H9 (cell line): ENCODE measurements at places on chromosomes 3 and 15. TPM values are rescaled to one million over a fixed set of nuclear protein-coding genes. Genes with fewer than 3 reads are reported as not detected.
A peak's percentile ranks its signal among the peaks of the same experiment; 100 is the strongest.

Gene GOLGA8M
- not detected in 2 replicates for total RNA-seq

Gene SCAANT1
- not detected in 2 replicates for total RNA-seq

Gene SMCO1
- not detected in 2 replicates for total RNA-seq

Gene PLA2G4B
- total RNA-seq: 3.7 and 6.3 TPM in 2 replicates

Gene XCR1
- not detected in 2 replicates for total RNA-seq

Gene CCDC54
- total RNA-seq: not detected in 2 replicates

Gene FBXW12
- total RNA-seq: 0.59 and 0.74 TPM in 2 replicates

Gene IP6K1
- total RNA-seq: 42.0 and 42.2 TPM in 2 replicates

- DNase-seq: no peak
Observed at GRCh38 chr3:111068574-111068973, 3.0 kb upstream of the NECTIN3 start.

GRCh38 chr3:72582211-72582878 is 265.9 kb downstream of the SHQ1 start:
- no peak for DNase-seq

GRCh38 chr15:23734862-23735261 is 47.8 kb upstream of the NDN start:
- DNase-seq: no peak

DNA sequence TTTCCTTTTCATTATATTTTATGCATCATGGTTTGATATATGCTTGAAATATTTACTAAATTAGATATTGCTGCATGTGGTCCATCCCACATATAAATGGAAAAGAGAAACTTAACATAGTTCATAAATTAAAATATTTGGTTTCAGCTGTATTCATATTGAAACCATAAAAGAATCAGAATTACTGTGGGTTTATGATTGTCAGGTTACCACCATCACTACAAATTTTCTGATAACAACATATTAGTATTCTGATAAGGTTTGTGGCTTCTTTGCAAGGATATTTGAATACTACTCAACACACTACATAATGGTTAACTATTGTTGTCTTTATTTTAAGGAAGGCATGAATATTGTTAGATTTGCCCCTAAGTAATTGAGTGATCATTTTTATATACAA is 235.5 kb downstream of the UBE2E2 start:
- no peak for DNase-seq

GRCh38 chr15:100307241-100308212 is 34.2 kb downstream of the ADAMTS17 start:
- no peak for DNase-seq

DNA sequence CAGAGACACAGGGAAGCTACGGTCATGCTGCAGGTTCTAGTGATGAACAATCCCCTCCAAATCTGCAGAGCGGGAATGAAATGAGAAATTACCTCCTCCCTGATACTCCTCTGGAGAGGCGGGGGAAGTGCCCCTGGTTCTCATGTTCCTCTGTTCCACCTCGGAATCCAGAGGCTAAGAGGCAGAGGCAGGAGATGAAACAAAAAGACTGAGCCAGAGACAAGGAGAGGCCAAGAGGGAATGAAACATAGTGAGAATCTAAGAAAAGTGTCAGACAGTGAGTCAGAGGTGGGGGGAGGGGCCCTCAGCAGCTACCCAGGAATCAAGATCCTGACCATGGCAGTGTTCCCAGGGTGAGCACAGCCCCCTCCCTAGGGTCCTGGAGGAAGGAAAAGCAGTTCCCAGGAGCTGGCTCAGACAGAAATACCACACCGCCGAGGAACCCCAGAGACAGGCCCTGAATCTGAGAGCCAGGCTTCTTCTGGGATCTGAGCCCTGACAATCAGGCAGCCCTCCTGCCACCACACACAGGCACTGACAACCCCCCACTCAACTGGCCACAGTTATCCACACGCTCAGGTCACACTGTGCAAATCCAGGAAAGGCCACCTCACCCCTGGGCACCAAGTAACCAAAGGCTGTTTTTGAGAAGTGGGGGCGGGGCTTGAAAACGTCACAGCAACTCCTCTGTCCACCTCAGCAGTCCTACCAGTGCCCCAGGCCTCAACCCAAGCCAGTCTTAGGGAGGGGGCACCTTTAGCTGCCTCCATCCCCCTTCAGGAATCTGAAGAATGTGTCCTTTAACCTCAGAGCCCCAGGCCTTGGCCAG is 2.4 kb downstream of the CSRNP1 start:
- peak; percentile 72 for DNase-seq

- peak; percentile 47 for DNase-seq
Observed at GRCh38 chr15:79431636-79432344, at the start of gene MINAR1. MINAR1 (plus strand) TSS chr15:79432336; CDS start chr15:79456148, 23,812 bp downstream.

- DNase-seq: no peak
Observed at GRCh38 chr15:62432702-62433398, 267.8 kb upstream of the C2CD4B start.

GRCh38 chr15:56798639-56799038 is 65.3 kb upstream of the ZNF280D start:
- DNase-seq: no peak

DNA sequence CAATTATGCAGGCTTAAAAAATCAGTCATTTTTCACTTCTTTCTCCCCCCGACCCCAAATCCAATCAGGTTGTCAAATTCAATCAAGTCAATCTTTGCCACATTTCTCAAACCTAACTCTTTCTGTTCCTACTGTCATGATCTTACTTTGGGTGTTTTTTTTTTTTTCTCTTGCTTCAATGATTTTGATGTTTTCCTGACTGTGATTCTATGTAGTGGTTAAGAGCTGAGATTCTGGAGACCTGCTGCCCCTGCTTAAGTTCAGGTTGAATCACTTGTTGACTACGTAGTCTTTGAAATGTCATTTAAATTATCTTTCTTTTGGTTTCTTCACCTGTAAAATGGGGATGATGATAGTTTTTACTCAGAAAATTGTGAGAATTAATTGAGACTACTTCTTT is 117.5 kb downstream of the TPRG1 start:
- no peak for DNase-seq

DNA sequence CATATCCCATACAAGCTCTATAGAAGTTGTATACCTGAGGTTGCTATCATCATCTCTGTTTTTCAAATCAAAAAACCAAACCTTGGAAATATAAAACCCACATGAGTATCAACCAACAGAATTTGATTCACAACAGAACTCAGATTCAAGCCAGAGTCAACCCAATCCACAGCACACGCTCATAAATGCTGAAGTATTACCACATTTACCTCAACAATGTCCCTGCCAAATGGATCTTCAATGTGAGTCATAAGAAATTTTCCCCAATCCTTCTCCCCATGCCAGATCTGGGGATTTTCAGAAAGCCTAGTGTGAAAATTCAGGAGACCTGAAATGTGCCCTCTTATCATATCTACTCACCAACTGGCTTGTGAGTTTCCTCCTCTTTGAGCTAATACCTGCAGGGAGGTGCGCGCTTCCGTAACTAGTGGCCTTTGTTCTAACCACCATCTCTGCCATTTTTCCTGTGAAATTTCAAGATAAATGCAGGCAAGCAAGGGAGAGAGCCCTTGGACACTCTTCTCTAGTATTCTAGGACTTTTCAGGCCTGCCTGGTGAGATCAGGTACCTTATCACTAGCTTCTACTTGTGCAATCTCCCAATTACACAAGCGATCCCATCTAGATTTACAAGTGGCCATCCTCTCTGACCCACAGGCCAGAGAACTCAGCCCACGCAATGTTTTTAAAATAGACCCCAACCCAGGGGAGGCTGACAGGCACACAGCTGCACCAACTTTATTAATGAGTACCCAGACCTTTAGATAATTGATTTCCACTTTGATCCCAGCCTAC is 1076.9 kb upstream of the CFAP20DC start:
- DNase-seq: no peak

DNA sequence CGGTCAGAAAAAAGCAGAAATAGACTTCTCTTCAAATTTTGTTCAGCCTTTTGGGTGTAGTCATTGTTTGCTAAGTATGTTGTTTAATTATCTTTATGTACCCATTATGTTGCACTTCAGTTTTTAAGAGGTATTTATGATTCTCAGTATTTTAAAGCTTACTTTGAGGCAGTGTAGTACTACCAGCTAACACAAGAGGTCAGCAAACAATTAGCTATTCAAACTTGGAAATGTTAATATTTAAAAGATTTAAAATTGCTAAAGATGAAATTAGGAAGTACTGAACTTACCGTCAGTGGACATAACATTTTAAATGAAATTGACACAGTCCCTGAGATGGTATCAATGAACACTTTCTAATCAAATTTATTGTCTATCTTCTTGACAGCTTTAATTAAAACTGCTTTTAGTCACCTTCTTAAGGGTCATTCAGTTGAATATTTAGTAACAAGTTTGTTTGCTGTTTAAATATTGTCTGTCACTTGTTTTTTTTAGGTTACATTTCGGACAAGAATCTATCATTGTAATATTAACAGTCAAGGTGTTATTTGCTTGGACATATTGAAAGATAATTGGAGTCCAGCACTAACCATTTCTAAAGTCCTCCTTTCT is 28.1 kb downstream of the NKIRAS1 start:
- no peak for DNase-seq

DNA sequence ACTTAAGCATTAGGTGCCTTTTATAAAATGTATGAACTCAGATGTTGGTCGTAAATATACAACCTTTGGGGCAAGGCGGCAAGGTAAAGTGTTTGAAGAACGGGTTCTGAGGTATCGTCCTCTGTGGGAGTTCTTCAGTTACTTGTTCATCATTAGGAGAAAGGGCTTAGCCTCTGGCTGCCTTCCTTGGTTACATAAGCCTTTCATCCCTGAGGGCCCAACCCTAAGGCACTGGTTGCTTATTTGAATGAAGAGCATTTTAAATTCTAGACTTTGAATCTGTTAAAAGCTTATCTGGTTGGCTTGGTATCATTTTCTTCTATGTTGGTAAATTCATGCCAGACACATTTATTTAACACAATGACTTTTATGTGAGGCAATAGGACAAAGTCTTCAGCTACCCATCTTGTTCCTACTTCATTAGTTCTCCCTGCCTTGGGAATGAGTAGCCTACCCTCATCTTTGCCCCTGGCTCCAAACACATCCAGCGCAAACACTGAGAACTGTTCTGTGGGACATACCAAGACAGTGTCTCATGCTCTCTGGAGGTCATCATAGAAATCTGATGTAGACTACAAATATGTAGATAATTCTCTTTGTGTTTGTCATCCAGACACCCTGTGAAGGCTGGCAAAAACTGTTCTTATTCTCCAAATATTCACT is 12.4 kb upstream of the CCDC80 start:
- no peak for DNase-seq

DNA sequence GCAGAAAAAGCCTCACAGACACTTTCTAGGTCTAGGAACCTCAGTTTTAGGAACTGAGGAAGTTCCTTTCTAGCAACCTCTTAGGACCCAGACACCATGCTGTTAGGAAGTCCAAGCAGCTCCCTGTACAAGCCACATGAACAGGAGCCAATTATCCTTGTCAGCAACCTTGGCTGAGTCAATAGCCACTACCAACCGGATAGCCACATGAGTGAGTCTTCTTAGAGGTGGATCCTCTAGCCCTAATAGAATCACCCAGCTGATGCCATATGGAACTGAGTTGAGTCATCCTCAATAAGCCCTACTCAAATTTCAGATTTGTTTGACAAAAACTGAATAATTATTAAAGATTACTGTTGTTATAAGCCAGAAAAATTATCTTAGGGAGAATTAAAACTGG is 256.2 kb downstream of the NLGN1 start:
- DNase-seq: no peak

DNA sequence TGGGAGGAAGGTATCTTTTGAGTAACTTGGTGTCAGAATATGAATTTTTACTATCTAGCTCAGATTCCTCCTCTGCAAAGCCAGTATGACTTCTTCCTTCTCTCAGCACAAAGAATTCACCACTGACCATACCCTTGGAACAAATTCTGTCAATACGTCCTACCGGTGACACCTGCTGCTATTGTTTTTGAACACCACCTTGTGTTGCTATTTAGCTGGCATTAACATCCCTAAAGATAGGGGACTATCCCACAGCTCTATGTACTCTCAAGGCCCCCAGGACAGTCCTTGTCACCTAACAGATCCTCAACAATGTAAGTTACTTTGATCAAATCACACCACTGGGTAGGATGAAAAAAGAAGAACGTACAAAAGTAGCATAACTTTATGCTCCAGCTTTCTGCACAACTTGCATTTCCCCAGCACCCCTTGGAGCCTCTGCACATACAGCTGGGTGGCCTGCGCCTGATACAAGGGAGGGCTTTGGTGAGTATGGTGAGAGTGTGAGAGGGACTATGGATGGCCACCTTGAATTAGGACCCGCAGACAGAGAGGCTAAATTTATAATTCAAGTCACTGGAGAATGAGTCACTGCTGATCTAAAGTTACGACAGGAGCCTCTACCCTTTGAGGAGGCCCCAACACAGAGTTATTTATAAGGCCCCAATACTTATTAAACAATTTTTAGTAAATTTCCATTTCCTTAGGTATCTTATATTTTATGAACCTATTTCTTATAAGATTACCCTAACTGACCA is 2.3 kb upstream of the COLQ start:
- DNase-seq: no peak

- DNase-seq: no peak
Observed at GRCh38 chr15:98405013-98405412, 243.3 kb upstream of the IGF1R start.
